SK-N-SH (cell line): ENCODE measurements at places on chromosomes 7 and 10.

DNA sequence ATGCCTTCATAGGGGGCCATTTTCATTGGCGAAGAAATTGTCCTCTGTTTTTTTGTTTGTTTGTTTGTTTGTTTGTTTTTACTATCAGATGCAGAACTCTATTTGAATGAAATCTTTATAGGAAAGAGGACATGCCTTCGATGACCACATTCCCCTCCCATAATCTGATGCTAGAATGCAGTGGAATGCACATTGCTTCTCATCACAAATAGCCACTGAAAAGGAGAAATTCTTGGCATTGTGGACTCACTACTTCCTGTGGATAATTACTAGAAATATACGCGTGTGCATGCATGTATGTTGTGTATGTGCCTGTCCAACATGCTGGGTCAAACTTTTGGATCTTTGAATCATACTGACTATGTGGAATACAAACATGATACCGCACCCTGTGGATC, 70.5 kb upstream of the SFMBT2 start:
- no peak for DNase-seq

DNA sequence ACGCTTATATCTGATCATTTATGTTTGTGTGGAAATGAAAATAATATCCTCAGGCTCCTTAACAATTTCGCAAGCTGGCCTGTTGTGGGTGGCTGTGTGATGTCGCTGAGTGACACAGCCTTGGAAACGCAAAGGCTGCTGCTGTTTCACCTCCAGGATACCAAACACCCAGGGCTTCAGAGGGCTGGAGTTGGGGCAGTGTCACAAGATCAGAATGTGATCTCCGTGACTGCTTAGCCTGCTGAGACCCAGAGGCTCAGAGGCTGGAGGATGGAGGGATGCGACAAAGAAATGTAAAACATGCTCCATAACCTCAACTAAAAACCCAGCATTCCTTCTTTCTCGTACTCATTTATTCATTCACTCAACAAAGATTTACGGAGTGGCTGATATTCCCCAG, 37.2 kb upstream of the BMPER start:
- peak; percentile 44 for DNase-seq

DNA sequence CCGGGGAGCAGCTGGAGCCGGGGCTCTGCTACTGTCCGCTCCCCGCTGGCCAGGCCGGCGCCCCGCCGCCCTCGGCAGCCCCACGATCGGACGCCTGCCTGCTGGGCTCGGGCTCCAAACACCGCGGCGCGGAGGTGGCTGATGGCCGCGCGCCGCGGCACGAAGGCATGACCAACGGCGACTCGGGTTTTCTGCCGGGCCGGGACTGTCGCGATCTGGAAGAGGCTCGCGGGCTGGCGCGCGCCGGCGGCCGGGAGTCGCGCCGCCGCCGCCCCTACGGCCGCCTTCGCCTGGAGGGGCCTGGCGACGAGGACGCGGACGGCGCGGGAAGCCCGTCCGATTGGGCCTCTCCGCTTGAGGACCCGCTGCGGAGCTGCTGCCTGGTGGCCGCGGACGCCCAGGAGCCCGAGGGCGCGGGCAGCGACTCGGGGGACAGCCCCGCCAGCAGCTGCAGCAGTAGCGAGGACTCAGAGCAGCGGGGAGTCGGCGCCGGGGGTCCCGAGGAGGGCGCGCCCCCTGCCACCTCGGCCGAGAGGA, 570 bp downstream of the TBC1D12 start:
- peak; percentile 82 for DNase-seq

DNA sequence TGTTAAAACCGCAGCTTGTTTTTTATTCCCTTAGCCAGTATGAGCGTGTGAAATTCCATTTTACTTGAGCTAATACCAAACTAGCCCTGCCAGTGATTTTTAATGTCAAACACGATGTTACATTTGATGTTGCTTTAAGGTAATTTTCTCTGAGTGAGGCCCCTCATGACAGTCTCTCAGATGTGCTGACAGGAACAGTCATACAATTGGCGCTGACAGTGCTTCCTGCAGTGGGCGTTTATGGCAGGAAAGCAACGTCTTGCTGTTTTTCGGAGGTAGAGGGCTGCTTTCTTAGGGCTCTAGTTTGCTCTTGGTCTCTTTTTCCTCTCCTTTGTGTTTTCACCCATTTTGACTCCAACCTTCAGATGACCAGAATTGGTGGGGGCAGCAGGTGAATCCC, 19.3 kb downstream of the PON1 start:
- no peak for DNase-seq
